ENCODE measurements at places on chromosomes 2 and 18. TPM values are rescaled to one million over a fixed set of nuclear protein-coding genes. Genes with fewer than 3 reads are reported as not detected.

Gene CARF
- total RNA-seq: 2.7 TPM

Gene CNOT11
- total RNA-seq: 29.3 TPM

Gene DSC3
- 0.17 TPM for total RNA-seq

Gene RNU2-63P
- not detected for total RNA-seq

Gene DSC1
- total RNA-seq: not detected

Gene ALPG
- not detected for total RNA-seq

Gene RAD51AP2
- total RNA-seq: not detected

Gene CRYGD
- total RNA-seq: not detected

Gene AMER3
- not detected for total RNA-seq

Gene GPC1
- total RNA-seq: 135 TPM

Gene MBOAT2
- total RNA-seq: 18.7 TPM

Gene C1QL2
- total RNA-seq: not detected

Gene RTP5
- total RNA-seq: not detected

Gene RGPD5
- total RNA-seq: 5.4 TPM

Gene CIB4
- total RNA-seq: not detected

Gene UNC80
- total RNA-seq: not detected

Gene ERBB4
- not detected for total RNA-seq

Gene SLC16A14
- 1.0 TPM for total RNA-seq

Gene TRIM43
- not detected for total RNA-seq

Gene KLHL29
- 2.5 TPM for total RNA-seq

Gene SCN3A
- 0.17 TPM for total RNA-seq

Gene APCDD1
- total RNA-seq: 2.2 TPM

Gene ALPP
- total RNA-seq: not detected

Gene LAMA1
- 6.2 TPM for total RNA-seq
